Activated T-helper 9 cell treated with anti-CD3 and anti-CD28 coated beads, Interleukin-2, amount 50 U/mL, for 16 hours (primary cell): ENCODE measurements at places on chromosomes 6 and 20.

DNA sequence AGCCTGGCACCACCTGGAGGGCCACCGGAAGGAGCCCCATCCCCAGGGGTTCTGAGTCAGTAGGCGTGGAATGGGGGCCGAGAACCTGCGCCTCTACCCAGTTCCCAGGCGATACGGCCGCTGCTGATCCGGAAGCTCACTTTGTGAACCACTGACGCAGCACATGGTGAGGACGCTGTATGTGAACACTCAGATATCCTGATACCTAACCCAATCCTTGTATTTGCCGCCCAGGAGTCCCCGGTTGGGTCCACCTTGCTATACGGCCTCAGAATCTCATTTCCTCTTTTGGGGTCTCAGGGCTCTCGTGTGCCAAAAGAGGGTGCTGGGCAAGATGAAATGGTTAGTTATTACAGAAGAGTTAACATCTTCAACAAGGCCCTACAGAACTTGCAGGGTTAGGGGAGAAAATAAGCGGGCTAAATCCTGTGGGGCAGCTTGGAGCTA, 604 bp upstream of the RAB5IF start:
- peak; percentile 20 for DNase-seq

DNA sequence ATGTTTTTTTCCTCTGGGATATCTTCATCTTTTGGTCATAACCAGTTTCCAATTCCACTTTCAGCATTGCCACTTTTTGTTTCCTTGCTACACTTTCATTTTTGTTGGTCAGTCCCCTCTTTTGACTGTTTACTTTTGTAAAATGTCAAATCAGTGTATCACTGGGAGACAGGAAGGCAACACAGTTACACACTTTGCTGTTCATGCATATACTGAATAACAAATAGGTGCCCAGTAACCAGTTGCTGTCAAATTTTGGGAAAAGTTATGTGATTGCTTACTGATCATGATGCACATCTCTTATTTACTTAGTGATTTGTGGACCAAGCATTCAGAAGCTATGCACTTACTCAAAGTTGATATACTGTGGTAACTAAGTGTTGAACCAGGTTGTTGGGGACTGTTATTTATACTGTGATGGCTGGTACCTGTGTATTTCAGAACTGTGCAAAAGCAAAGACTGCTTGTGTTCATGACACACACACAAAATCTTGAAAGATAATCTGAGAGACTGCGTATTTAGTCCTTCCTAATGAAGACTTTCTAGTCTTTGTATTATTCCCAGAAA, 41.0 kb downstream of the ZNF292 start:
- no peak for DNase-seq

- DNase-seq = no peak
Observed at GRCh38 chr6:13668291-13668928, 43.2 kb downstream of the RANBP9 start.

DNA sequence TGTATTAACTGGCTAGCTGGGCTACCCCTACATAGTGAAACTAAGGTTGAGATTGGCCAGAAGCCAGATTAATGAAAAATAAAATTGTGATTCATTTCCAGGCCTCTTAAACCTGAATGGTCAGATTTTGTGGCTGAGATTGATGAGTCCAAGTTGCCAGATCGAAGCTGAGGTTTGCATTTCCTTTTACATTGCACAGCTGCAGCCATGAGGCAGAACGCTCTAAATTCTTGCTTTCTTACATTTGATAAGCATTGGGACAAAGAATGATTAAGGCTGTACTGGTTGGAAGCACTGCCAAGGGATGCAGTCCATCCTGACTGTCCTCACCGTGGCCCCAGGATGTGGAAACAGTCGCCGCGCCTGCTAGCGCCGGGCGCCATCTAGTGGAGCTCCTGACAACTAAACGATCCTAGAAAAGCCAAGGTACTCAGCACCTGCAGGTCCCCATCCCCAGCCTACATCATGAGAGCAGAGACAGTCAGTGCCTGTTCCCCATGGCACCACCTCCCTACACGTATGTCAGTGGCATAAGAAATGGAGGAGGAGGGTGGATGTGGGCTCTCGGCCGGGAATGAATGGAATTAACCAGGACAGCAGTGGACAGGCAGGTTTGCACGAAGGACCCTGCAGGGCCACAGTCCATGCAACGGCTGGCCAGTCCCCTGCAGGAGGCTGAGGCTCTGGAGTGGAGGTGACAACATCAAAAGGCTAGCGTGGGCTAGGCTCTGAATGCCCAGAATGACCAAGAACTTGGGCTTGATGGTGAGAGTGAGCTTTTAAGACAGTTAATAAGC, 19.0 kb downstream of the PXDC1 start:
- DNase-seq = peak; percentile 46

DNA sequence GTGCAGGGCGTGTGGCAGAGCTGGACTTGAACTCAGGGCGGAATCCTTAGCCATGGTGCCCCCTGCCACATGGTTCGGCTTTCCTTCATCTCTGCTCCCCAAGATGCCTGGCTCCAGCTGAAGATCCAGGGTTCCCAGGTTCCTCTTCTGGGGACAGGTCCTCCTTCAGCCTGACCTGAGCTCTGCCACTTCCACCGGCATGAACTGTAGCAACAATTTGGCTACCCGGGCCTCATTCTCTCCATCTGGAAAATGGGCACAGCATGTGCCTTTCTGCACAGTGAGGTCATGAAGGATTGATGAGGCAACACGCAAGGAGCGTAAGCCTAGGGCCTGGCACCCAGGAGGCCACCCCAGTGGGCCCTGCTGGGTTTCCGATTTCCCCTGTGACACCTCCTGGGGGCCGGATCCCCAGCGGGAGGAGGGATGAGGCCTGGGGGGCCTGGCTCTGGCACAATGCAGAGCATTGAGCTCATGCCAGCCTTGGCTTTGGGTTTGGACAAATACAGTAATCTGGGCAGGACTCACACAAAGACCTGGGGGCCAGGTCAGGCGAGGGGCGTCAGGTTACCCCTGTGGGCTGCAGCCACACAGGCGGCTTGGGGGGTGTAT, 74.0 kb downstream of the CEBPB start:
- no peak for DNase-seq

DNA sequence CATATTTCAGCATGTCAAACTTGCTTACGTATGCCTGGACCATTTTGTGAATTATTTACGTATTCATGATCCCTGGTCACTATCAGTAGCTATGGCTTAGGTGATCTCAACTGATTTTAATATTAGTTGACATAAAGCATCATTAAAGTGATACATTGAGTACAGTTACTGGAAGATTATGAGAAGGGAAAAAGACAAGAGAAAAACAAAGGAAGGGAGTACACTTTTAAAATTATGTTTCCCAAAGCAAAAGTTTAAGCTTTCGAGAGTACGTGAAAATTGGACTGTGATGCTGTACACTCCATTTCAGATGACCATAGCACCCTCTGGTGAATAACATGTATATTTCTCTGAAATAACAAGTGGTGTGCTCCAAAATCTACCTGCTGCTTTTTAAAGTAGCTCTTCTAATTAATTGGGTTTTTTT, 215.0 kb upstream of the HSF2 start:
- DNase-seq = no peak

- no peak for DNase-seq
Observed at GRCh38 chr6:132259070-132259469, 142.2 kb downstream of the MOXD1 start.

DNA sequence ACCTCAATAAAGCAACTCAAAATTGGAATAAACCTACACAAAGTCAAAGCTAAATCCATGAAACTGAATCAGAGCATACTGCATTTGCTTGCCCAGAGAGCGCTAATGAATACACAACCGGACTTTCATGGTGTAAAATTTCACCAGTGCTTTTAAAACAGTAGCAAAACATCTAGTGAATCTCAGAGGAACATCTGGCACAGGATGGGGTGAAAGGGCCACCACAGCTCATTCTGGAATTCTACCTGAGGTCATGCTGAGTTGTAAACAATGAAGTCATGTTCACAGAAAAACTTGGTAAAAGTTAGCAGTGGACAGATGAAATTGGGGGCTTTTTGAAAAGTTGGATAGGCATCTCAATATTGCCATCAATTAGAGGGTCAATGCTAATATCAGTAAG, 125.6 kb upstream of the STXBP5 start:
- no peak for DNase-seq

DNA sequence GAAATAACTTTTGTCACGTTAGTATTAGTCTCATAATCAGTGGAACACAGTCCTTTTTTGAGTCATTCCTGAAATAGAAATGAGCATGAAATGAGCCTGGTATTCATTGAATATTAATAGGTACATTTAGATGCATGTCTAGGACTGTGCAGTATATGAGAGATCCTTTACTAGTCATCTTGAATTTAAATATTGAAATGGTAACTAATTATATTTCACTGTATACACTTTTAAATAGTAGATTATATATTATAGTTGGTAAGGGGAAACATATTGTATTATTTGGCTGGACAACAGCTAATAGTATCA, 59.4 kb downstream of the RSPO3 start:
- no peak for DNase-seq

DNA sequence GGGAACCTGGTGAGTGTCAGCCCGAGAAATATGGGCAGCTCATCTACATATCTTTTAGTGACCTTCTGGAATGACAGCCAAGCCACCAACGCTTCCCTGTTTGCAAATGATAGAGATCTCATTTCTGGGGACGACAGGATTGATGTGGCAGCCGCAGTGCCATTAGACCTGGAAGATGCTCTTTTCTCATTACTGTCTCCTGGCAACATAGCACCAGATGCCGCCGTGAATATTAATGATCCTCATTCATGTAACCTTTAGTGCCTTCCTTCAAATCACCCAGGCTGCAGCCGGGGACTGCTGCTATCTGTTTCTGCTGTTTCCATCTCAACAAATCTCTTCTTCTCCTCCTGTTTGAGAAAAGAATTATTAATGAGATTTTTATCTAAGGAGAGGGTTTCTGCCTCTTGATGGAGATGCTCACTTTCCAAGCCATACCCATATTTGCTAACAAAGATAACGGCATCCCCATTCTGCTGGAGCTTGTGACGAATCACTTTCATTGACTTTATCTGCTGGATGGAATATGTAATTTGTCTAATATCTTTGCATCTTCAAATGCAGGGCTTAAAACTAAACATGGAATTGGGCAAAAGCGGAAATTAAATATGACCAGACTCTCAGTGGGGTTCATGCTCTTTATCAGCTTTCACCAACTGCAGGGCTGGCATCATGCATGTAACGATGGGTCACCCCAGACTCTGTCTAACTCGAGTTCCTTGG, 74.8 kb upstream of the KIF16B start:
- DNase-seq = no peak

DNA sequence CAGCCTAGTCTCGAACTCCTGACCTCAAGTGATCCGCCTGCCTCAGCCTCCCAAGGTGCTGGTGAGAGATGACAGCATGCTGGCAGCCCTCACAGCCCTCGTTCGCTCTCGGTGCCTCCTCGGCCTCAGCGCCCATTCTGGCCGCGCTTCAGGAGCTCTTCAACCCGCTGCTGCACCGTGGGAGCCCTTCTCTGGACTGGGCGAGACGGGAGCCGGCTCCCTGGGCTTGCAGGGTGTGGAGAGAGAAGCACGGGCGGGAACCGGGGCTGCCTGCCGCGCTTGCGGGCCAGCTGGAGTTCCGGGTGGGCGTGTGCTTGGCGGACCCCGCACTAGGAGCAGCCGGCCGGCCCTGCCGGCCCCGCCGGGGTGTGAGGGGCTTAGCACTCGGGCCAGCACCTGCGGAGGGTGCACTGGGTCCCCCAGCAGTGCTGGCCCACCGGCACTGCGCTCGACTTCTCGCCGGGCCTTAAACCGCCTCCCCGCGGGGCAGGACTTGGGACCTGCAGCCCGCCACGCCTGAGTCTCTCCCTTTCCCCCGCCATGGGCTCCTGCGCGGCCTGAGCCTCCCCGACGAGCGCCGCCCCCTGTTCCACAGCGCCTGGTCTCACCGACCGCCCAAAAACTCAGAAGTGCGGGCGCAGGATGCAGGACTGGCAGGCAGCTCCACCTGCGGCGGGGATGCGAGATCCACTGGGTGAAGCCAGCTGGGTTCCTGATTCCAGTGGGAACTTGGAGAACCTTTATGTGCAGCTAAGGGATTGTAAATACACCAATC, 31.5 kb upstream of the RANBP9 start:
- DNase-seq = no peak

DNA sequence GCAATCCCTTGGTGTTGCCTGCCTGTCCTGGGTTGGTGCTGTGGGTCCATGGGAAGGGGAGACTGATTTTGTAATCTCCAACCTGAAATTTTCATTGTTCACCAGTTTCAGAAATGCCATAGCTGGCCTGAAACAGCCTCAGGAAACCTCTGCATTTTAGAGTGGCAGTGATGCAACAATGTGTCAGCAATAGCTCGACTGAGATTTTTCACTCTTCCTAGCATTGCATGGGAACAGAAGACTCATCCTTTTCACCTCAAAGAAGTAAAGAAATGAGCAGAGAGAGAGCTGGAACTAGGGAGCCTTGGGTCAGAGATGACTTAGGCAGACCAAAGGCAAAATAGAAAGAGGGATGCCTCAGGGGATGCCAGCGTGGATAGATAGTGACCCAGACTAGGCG, 23.7 kb upstream of the TMEM14A start:
- DNase-seq = no peak

DNA sequence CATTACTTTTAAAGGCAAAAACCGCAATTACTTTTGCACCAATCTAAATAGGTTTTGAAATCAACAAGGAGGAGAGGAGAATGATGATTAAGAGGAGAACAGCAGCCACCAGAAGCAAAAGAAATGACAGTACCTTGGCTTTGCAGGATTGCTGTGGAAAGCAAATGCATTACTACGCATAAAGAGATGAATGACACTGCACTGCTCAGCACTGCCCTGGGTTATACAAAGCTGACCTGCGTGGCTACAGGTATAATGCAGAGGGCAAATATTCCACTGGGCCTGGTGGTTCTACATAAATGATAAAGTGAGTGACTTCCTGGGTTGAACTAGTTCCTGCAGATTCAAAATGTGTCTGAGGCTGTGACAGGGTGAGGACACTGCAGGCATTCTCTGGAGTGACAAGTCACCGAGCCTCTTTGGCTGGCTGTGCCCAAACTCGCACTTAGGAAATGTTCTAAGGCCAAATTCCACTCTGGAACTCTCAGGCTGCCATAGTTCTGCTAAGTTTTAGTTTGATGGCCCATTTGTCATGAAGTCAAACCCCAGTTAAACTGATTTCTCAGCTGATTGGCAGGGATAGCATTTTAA, 78.6 kb downstream of the INSM1 start:
- no peak for DNase-seq

DNA sequence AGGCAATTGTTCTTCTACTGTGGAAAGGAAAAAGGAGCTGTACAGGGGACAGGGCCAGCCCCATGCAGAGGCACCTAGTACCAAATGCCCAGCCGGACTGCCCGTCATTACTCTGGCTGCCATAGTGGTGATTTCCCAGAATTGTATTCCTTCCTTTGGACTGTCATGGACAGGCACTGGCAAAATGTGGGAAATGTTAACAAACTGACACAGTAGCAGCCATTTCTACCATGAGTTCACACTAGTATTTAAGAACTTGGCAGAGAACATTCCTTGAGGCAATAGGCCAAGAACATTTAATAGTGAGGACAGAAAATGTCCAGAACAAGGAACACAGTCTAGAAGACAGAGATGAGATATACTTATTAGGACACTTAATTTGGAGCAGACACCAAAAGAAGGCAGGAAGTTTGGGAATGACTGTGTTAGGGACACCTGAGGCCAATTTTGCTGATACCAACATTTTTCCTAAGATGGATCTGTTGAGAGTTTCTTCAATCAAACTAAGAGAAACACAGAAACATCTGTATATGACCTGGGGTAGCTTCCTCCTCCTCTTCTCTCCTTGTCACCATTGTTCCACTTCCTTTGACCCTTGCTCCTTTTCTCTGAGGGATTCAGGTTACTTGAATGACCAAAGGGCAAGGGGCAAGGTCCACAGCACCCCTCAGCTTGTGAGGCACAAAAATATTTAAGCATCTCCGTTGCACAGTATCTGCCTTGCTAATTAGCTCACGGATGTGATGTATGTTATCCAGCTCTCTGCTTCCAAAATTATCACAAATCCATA, 14.9 kb downstream of the ADTRP start:
- no peak for DNase-seq

GRCh38 chr6:111798281-111798725, 74.9 kb downstream of the FYN start:
- DNase-seq = no peak
